ENCODE measurements at places on chromosomes 4 and X.

GRCh38 chr4:113471146-113471860 lies 290.2 kb downstream of the CAMK2D start:
- no peak for DNase-seq

GRCh38 chrX:148310426-148311165 lies 189.8 kb upstream of the AFF2 start:
- no peak for DNase-seq

GRCh38 chrX:124338733-124339514 lies 6.5 kb downstream of the TEX13D start:
- no peak for DNase-seq

- no peak for DNase-seq
Measured at GRCh38 chr4:47235721-47236120, 204.4 kb downstream of the GABRB1 start.

DNA sequence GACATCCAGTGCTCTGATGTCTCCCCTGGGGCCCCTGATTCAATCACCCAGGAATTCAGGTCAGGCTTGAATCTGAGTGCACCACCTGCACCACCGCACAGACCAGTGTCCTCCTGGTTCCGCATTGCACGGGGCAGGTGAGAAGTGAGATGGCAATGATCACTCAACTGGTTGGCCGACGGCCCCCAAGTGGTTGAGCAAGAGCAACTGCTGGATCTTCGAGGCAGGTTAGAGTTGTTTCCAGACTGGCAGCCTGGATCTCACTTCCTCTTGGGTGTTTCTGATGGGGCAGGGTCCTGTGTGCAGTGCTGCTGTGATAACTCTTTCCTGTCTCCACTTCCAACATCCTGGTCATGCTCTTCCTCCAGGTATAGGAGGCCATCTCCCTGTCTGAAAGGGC lies 50.4 kb downstream of the C4orf50 start:
- no peak for DNase-seq

- DNase-seq = no peak
Measured at GRCh38 chr4:53763813-53764597, 172.7 kb upstream of the LNX1 start.

DNA sequence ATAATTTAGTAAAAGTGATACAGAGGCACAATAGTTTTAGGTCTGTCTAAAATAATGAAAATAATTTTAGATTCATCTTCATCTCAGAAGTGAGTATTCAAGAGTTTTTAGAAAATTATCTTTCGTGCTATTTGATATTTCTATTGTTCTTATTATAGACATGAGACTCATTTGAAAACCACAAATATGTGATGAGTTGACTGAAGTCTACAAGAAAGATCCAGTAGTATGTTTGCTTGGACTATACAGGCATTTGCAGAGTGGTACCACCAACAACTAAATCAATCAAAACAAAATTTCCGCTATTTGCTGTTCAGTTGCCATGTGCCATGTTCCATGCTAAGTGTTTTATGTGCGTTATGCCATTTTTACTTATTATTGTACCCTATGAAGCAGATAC lies 1318.5 kb downstream of the STIM2 start:
- DNase-seq = no peak

- DNase-seq = no peak
Measured at GRCh38 chr4:114015444-114015899, 36.0 kb upstream of the ARSJ start.

DNA sequence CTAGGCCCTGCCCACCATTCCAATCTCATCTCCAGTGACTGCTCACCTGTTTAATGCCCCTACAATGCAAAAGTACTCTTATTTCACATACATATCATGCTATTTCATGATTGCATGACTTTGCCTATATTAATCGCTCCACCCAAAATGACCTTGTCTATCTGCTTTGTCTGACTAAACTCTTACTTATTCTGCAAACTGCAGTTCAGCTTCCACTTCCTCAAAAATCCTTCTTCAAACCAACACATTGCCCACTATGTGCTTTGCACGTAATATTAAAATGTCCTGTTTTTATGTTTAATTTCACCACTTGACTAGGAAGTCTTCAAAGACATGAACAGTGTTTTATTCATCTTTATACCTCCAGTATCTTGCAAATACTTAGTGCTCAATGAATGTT lies 229.6 kb downstream of the OPHN1 start:
- peak; percentile 64 for DNase-seq

DNA sequence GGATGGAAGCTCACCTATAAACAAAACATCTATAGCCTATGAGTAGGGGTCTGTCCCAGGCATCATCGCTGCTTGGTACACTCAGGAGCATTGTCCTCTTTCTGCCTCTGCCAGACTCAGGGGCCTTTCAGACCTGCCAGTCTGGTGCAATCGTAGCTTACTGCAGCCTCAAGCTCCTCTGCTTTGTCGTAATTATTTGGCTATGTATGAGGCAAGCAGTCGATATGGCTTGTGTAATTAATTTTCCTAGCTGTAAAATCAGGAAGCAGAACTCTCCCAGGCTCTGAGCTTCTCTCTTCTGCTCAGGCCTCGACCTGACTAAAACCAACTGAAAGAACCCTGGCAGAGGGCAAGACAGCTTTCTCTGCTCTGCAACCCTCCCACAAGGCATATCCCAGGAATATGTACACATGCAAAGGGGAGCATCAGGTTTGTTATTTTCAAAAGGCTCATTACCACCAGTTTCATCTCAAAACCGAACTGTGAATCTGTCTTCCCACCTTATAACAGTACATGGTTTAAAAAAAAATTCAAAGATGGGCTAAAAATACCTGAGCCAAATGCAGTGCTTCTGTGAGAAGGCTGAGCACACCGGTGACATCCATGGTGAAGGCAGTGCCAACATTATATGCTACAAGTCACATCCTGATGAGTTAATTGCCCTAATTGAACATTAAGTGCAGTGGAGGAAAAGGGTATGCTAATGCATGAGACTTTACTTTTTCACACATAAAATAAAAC lies 309.2 kb upstream of the EMCN start:
- peak; percentile 37 for DNase-seq

DNA sequence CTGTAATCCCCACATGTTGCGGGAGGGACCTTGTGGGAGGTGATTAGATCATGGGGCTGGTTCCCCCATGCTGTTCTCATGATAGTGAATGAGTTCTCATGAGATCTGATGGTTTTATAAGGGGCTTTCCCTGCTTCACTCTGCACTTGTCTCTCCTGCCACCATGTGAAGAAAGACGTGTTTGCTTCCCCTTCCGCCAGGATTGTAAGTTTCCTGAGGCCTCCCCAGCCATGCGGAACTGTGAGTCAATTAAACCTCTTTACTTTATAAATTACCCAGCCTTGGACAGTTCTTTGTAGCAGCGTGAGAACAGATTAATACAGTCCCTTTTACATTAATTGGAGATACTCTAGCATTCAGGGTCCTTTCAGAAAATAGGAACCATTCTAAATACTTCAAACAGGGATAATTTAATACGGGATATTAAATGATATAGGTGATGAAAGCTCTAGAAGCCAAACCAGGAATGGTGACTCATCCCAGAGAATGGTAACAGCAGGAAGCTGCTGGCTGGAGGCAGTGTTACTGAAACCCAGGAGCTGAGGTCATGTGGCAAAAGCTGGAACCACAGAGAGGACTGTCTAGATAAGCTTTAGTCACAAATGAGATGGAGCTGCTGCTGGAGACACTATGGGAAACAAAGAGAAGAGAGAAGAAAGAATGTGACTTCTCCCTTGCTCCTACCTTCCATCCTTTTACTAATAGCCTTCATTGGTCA lies 57.3 kb downstream of the GSTCD start:
- DNase-seq = peak; percentile 3

DNA sequence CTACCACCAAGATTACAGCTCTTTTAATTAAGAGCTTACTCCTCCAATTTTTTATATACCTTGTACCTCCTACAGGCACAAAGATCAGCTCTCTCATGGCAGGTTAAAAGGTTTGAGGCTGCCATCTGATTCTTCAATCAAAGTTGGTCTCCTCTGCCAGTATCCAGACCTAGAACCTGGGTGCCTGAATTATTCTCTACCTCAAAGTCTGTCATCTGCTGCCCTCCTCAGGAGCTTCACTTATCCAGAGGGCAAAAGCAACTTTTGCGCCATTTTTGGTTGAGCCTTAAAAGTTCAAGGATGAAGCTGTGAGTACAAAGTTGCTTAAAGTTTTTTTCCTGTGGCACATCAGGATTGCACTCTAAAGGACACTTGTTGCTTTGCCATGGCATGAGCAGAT lies 343.7 kb upstream of the PPP1R2C start:
- peak; percentile 2 for DNase-seq

- DNase-seq = no peak
Measured at GRCh38 chr4:181661923-181662322, 581.3 kb upstream of the TENM3 start.

DNA sequence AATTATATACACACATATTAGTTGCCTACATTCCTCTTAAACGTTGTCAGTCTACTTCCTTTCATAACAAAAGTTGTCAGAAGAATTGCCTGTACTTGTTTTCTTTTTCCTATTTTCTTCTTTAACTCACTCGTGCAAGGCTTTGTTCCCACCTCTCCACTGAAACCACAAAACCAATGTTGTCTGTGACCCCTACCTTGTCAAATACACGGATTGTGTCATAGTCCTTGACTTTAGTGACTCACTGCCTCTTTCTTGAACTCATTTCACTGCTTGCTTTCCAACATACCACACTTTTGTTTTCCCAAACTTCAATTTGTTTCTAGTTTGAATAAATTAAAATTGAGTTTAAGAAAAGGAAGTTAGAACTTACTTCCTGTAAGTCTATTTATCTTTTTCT lies 283.9 kb upstream of the AGA start:
- no peak for DNase-seq

DNA sequence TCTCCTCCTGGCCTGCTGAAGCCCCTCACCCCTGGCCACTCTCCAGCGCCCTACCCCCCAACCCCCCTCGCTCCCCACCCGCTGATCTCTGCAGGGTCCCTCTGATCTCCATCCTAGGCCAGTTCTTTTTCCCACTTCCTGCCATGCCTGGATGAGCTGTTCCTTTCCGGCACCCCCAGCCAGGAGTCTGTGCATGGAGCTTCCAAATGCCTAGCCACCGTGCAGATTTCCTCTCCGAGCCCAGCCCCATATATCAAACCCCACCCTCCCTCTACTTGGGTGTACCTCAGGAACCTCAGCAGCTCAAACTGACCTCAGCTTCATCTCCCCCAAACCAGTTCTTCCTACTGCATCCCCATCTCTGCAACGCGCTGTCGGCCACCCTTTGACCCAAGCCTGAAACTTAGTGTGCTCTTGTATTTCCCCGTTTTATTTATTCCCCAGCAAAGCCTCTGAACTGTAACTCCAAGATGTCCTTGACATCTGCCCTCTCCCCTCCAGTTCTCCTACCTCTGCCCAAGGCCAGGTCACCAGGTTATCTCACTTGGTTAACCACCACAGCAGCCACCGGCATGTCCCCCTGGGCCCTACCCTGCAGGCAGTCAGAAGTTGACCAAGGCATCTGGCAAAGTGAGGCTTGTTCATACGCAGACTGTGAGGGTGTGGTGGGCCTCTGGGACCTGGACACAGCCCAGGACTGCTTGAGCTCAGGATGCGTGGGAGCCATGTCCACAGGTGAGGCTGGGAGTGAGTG lies 194.9 kb upstream of the PSAPL1 start:
- no peak for DNase-seq

GRCh38 chr4:53520116-53520515 lies 71.2 kb downstream of the LNX1 start:
- no peak for DNase-seq

DNA sequence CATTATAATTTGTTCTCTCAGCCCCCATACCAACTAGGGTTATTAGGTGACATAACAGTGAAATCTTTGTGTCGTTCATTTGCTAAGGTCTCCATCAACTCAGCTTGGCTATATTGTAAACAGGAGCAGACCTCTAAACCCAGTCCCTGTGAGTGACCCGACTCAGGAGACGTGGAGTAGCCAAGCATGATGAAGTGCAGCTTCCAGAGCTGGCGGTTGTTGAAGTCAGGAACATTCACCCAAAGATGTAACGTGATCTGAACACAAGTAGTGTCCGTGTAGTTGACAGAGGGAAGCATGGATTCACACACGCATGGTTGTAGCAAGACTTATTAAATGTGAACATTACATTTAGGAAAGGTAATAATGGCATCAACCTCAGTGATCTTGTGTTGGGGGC lies 102.3 kb downstream of the FAM193A start:
- DNase-seq = no peak

GRCh38 chr4:156201050-156201449 lies 247.4 kb upstream of the CTSO start:
- DNase-seq = no peak

- DNase-seq = no peak
Measured at GRCh38 chr4:76559236-76560071, 124.4 kb downstream of the SHROOM3 start.

DNA sequence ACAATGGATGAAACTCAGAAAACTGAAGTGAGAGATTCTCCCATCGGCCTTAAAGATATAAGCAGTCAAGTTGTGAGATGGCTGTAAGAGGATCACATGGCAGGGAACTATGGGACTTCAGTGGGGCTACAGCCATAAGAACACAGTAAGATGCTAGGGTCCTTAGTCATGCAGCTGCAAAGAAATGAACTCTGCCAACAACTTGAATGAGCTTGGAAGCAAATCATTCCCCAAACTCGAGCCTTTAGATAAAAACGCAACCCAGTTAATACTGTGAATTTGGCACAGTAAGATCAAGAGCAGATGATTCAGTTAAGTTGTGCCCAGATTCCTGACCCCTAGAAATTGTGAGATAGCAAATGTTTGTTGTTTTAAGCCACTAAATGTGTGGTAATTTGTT lies 117.3 kb downstream of the FAM13A start:
- DNase-seq = no peak

GRCh38 chr4:82691431-82691830 lies 107.2 kb downstream of the SCD5 start:
- no peak for DNase-seq

DNA sequence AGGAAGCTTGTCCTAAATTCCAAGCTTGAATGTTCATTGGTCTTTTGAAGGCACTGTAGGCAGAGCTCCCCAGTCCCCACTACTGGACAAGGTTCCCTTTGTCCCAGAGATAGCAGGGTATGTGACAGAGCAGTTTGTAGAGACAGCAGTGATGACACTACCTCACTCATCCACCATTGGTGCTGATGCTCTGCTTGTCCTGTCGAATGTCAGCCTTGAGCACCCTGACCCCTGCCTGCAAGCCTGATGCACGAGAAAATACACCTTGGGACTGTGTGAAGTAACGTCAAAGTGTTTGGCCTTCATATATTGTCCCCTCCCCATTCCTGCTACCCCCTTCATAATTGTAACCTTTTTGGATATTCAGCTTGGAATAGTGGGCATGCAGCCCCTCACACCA lies 188.9 kb upstream of the EOLA2 start:
- no peak for DNase-seq

- DNase-seq = no peak
Measured at GRCh38 chr4:104616401-104616820, 121.7 kb upstream of the CXXC4 start.
